Hepatocyte (in vitro differentiated cells): ENCODE measurements at places on chromosomes 7 and 10.

- DNase-seq, result no peak
Observed at GRCh38 chr10:132943058-132943790, 854 bp upstream of the CFAP46 start.

DNA sequence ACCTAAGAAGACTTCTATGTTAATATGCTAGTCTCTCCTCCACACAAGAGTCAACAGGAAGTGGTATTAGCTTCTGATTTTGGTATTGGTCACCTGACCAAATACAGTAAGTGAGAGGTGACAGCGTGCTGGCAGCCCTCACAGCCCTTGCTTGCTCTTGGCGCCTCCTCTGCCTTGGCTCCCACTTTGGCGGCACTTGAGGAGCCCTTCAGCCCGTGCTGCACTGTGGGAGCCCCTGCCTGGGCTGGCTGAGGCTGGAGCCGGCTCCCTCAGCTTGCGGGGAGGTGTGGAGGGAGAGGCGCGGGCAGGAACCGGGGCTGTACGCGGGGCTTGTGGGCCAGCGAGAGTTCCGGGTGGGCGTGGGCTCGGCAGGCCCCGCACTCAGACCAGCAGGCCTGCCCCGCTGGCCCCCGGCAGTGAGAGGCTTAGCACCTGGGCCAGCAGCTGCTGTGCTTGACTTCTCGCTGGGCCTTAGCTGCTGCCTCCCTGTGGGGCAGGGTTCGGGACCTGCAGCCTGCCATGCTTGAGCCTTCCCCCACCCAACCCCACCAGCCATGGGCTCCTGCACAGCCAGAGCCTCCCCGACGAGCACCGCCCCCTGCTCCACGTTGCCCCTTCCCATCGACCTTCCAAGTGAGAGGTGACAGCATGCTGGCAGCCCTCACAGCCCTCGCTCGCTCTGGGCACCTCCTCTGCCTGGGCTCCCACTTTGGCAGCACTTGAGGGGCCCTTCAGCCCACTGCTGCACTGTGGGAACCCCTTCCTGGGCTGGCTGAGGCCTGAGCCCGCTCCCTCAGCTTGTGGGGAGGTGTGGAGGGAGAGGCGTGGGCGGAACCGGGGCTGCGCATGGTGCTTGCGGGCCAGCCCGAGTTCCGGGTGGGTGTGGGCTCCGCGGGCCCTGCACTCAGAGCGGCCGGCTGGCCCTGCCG, 4.2 kb upstream of the ACSL5 start:
- DNase-seq, result no peak

GRCh38 chr10:75076348-75076747, 35.1 kb upstream of the SAMD8 start:
- DNase-seq, result no peak

GRCh38 chr10:124696446-124697392, 47.5 kb downstream of the FAM53B start:
- DNase-seq, result no peak

DNA sequence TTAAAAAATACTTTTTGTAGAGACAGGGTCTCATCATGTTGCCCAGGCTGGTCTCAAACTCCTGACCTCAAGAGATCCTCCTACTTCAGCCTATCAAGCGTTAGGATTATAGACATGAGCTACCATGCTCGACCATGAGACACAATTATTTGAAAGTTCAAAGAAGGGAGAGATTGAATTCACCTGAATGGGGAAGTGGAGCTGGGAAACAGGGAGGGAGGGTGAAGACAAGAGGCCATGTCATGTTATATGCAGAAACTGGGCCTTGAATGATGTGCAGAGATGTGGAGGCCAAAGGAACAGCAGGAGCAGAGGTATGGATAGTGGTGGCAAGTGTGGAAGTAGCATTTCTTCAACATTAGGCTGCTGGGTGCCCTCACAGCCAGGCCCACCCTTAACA, 18.7 kb upstream of the CYCS start:
- DNase-seq, result no peak

GRCh38 chr7:13288516-13288915, 601.1 kb downstream of the ARL4A start:
- DNase-seq, result no peak

DNA sequence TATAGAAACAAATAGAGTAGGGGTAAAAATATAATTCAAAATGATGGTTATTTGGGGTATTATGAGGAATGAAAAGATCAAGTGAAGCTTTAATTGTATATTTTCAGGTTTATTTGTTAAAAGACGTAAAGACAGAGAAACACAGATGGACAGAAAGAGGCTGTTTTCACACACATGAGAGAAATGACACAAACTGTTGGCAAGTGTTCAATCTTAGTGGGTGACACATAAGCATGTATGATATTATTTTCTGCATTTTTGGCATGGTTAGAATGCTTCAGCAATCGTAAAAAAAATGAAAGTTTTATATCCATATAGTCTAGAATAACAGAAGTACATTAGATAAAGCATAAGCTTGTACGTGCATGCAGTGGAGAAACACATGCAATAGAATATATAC, 464.4 kb upstream of the AKR1E2 start:
- DNase-seq, result no peak

DNA sequence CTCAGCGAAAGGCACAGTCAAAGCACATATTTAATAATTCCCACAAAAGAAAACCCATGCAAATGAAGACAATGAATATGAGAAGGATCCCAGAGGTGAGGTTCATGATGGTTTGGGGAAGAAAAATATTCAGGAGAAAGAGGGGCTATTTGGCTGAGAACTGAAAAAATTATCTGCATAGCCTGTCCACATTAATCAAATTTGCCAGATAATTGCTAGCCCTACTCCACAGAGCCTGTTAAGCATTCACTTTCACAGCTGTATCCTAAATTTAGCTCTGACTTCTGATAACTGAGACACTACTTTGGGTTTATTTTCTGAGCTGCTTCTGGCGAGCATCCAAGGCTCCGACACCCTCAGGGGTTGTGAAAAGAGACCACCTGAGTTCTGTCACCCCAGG, 176.2 kb downstream of the HERPUD2 start:
- no peak for DNase-seq

GRCh38 chr10:99422529-99423096, 7.8 kb downstream of the GOT1 start:
- DNase-seq, result no peak

- no peak for DNase-seq
Observed at GRCh38 chr7:1621718-1622117, 48.4 kb upstream of the ELFN1 start.

- peak; percentile 49 for DNase-seq
Observed at GRCh38 chr7:126657599-126658358, 595.0 kb downstream of the GRM8 start.

- DNase-seq, result no peak
Observed at GRCh38 chr7:155355745-155356144, 58.1 kb downstream of the INSIG1 start.

- DNase-seq, result peak; percentile 42
Observed at GRCh38 chr7:2019711-2020511, 212.8 kb downstream of the MAD1L1 start.

DNA sequence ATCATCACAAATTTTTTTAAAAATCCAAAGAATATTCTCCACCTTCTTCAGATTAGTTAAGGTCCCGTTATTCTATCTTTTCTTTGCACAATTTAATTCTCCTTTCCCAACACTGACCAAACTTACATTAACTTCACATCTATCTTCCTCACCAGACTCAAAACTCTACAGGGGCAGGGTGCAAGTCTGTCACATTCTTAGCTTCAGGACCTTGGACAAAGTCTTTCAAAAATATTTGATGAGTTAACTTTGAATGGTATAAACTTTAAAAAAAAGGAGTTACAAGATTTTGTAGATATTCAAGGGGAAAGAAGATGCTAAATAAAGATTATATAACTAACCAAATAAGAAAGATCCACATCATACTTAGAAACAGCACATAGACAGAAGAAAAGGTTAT, 132.7 kb downstream of the ZNF438 start:
- no peak for DNase-seq

DNA sequence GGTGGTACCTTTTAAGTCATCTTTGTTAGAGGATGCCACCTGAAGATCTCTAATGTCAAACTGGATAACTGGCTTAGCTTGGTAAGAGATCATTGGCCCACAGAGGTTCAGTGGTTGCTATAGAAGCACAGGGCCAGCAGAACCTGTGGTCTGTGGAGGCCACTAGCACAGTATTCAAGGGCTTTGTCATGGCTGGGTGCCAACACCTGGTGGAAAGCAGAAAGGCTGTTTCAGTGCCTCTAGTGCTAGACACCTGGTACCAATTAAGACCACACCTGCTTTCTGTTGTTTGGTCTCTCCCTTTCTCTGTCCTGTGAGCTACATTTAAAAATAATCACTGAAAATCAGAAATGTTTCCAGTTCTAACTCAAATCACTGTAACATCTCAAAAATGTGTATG, 10.0 kb upstream of the PCGF5 start:
- DNase-seq, result peak; percentile 21

- no peak for DNase-seq
Observed at GRCh38 chr10:132651511-132652029, 114.0 kb downstream of the INPP5A start.

GRCh38 chr10:23193435-23194074, 1.4 kb downstream of the PTF1A start:
- DNase-seq, result no peak

DNA sequence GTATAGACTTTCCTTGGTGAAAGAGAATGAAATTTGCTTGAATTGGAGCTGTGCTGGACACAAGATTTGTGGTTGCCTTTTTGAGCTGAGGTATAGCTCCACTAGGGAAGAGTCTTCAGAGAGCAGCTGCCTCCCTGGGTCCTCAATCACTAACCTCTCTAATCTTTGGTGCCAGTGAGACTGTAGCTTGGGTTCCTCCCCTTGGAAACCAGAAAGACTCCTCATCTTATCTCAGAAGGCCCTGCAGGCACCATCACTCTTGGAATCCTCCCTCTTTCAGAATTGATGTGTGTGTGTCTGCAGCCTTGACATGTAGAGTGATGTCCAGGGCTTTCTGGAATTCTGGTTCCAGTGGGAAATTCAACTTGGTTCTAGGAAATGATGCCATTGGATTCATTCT, 426.5 kb downstream of the RPS24 start:
- DNase-seq, result no peak

DNA sequence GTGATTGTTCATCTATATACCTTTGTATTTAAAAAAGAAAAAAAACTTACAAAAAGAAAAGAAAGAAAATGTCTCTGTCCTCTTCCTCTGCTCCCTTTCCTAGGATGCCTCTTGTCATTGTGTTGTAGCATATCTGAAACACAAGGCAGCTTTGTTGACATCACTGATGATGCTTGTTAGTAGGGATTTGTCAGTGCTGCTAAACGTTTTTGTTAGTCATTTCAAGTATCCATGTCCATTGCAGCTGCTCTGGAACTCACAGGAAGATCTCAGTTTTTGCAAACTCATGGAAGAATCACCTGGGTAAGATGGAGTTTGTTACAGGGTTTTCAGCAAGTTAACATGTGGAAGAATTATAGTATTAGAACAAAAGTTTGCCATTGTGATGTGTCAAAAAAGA, 123.6 kb downstream of the CCSER2 start:
- DNase-seq, result no peak

DNA sequence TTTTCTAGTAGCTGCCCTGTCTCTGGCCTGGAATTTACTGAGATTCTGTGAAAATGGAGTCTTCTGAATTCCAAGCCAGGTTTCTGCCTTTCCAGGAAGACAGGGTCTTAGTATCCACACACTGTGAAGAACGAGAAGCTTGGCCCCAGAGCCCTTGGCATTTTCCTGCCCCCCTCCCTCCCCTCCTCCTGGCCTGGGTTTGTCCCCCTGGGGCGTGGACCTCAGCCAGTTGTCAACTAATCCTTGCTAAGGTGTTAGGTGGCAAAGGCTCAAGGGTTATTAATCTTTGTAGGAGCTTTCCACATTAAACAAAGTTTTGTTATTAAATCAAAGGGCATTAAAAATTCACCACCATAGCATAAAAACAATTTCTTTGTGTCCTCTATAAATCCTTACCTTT, 329.5 kb downstream of the RNLS start:
- DNase-seq, result no peak

DNA sequence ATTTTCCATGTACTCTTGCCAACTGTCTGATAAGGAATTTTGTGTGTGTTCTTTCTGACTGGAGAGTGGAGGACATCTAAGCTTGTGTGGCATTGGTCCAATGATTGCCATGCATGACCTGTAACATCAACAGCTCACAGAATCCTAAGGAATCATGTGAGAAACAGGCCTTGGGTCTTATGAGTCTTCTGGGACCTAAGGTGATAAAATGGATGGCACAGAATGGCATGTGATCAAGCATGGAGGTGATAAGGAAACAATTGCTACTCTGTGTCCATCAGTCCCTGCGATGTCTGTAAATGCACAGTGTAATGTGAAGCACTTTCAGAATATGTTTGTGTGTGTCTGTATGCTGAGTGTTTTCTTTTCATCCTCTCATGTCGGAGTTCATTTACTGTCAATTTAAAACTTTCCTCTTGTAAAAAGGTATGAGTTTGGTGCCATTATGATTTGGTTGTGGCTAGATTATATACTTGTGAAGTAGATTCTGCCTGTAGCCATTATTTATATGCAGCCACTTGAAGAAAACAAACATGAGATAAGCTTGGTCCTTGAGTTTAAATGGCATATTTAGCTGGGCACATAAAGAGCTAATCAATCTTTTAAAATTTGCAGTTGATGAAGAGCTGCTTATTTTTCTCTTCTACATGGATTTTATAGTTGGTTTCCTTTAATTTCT, 127.5 kb downstream of the VPS50 start:
- DNase-seq, result peak; percentile 14

DNA sequence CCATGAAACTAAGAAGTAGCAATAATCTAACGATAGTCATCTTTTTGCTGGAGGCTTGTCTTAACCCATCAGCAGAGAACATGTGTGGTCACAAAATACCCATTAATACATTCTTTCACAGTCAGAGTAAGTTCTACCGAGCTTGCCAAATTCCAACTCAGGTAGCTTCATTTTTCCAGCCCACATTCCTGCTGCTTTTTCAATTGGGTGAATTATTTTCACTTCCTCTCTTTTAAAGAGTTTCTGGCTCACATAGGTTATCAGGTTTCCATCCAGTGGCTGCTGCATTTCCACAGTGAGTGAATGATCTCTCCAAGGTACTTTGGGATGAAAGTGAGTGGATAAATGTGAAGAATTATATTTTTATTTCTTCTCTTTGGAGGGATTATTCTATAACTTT, 233.1 kb downstream of the SEMA3E start:
- DNase-seq, result no peak

DNA sequence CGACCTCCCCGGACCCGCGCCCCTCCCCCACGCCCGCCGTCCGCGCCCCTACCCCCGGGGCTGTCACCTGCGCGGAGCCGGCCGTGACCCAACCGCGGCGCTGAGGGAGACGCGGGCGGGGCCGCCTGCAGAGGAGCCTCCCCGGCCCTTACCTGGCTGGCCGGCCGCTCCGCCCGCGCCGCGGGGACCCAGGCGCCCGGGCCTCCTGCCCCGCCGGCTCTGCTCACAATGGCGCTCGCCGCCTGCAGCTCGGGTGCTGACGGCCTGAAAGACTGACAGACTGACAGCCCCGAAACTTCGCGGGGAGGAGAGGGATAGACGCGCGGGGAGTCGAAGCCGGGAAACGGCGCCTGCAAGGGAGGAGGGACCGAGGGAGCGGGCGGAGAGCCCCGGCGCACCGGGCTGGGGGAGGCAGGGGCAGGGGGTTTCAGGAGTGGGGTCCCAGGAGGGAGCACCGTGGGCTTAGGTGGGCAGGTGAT, 393 bp downstream of the ZNF467 start:
- peak; percentile 61 for DNase-seq

- no peak for DNase-seq
Observed at GRCh38 chr10:86361156-86362128, 5.2 kb downstream of the GRID1 start.
